ENCODE measurements at places on chromosomes 2 and 18. TPM values are rescaled to one million over a fixed set of nuclear protein-coding genes. Genes with fewer than 3 reads are reported as not detected.

- no peak for DNase-seq
Measured at GRCh38 chr2:80068038-80068731, 236.4 kb downstream of the LRRTM1 start.

GRCh38 chr2:52368141-52368540, 1336.2 kb upstream of the NRXN1 start:
- no peak for DNase-seq

CHRNG gene
- total RNA-seq = not detected

PSMA8 gene
- 0.44 TPM for total RNA-seq

All from activated T-helper 1 cell treated with anti-CD3 and anti-CD28 coated beads, Interleukin-12 subunit alpha, Interleukin-12 subunit beta, Interleukin-2, Interleukin-4 antibody, amounts not matched to agents 30 ng/mL and 10 ng/mL and 1 ng/mL, durations not matched to agents 14 hours and 24 hours and 36 hours (primary cell).